Fibroblast of lung (primary cell): ENCODE measurements at places on chromosomes 13 and 19.

DNA sequence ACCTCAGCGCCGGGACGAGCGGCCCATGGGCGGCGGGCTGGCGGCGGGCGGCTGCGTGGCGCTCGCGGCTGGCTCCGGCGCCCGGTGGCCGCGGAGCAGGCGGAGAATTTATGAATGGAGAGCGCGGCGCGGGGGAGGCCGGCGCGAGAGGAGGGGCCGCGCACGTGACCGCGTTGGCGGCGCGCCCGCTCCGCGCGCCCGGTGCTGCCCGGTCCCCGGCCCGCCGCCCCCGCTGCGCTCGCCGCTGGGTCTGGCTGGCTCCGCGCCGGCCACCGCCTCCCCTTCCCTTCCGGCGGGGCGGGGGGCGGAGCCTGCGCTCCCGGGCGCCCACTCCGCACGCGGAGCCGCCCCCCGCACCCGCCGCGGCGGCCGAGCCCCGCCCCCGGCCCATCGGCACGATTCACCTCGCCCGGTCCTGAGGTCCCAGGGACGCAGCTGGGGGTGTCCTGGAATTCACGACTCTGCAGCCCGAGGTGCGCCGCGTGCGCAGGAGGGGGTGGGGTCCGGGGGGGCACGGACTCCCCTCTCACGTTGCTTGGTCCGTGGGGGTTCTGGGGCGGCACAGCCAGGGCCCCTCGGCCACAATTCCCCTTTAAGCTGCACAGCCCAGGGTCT, at the start of gene CBARP:
CBARP (minus strand) TSS at position 252 of the 615 bp plus-strand sequence. CDS start 1,905 bp downstream, outside the sequence.
- DNase-seq = no peak

DNA sequence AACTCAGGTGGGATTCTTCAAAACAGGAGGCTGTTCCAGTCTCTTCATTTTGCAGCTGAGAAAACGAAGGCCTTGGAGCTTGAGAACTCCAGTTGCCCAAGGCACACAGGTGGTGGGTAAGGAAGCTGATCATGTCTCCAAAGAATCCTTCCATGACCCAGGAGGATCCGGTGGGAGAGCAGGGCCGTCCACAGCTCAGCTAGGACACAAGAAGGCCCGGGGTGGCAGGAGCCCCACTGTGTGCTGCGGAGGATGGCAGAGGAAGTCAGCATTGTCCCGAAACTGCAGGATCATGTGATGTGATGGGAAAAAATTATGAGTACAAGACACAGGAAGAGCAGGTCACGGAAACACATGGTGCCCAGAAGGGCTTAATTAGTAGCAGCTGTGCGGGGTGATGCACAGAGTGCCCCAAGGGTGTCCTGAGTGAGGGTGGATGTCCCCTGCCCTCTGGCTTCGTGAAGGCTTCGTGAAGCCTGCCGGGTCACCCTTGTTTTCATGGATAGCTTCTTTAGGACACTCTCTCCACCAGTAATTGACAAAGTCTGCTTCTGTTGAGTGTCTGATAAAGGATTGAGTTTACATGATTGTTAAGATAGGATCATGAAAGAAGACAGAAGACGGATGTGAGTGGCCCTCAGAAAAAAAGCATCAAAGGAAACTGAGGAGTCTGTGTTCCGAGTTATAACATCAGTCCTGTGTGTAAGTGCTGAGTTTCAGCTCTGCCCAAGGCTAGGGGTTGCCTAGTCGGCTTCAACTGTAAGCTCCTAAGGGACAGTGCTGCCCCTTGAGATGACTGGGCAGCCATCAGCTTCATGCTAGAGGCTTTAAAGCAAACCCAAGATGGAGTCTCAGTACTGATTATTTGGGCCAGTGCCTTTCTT, 33.8 kb upstream of the SACS start:
- DNase-seq = peak; percentile 8

- no peak for DNase-seq
Measured at GRCh38 chr13:94160875-94161274, 318.6 kb downstream of the DCT start.

DNA sequence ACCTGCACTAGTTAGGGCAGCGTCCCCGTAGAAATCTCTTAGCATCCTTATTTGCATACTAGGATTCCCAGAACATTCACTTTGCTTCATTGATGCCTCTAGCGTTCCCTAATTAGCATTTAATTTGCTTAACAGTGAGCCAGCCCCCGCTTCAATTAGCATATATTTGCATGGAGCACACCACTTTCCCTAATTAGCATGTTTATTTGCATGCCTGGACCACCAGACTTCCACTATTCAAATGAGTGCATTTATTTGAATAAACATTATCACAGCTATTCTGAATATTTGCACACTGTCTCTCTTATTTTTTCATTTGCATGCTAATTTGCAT, 69.6 kb downstream of the RYR1 start:
- no peak for DNase-seq

DNA sequence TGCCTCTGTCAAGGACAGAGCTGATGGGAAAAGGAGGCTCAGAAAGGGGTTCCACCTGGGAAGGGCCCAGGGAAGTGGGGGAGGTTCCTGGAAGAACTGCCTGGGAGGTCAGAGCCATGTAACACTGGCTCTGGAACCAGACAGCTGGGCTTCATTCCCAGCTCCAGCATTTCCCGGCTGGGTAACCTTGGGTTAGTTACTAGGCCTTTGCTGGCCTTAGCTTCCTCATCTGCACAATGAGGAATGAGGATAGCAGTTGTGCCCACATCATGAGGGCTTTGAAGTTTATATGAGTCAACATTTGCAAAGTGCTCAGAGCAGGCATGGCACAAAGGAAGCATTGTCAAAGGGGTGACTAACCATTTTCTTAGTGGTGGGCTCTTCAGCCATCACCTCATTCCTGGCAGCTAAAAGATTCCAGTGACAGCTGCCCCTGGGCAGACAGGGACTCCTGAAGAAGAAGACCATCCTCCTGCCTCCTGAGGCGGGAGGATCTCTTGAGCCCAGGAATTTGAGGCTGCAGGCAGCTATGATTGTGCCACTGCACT, 1.7 kb upstream of the DNAJB1 start:
- peak; percentile 89 for DNase-seq

- DNase-seq = no peak
Measured at GRCh38 chr13:62779161-62779560, 1363.5 kb upstream of the PCDH20 start.

DNA sequence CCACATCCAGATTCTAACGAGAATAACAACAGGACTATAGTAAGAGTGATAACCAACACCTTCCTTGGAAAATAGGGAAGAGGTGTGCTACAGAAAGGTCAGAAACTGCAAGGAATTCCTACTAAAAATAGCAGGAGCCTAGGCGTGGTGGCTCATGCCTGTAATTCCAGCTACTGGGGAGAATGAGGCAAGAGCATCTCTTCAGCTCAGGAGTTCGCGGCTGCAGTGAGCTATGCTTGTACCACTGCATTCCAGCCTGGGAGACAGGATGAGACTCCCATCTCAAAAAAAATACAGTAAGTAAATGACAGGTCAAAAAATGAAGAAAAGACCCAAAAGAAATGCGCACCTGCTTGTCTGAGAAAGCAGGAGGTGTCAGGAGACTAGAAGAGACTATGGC, 101.5 kb upstream of the TSHZ3 start:
- no peak for DNase-seq

DNA sequence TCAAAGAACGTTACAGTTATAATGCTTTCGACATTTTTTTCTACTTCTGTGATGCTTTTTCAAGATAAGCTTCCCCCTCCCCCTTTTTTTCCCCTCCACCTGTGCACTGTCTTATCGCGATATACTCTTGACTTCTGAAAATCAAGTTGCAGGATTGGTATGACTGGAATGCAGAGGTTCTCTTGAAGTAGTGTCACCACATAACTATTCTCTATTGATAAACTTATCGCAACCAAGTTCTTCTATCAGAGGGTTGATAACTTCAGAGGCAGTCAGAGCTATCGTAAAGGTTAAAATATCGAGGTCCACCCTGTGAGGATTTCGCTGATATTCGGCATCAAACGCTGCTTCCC, 820 bp downstream of the EID2 start:
- DNase-seq = no peak

DNA sequence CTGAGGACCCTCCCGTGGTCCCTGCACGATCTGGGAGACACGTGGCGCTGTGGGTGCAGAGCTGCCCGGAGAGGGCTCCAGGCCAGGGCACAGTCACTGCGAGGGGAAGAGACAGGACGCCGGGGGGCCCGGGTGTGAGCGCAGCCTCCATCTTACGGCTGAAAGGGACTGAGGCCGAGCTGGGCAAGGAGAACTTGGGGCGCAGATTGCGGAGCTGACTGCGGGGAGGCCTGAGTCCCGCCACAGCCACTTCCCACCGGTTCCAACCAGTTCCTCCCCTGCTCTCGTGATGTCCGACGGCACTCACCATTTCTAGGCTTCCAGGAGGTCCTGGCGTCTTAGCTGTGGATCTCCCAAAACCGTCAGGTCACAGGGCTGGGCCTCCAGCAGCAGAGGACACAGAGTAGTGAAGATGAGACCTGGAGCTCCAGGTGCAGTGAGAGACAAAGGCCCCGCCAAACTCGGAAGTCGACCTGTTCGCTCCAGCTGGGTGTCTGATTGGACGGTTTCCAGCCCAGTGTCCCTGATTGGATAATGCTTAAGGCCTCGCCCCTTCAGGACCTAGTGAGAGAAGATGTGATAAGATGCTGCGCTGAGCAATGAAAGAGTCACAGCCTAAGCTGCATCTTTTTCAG, 4.8 kb upstream of the ZNF253 start:
- peak; percentile 3 for DNase-seq
